Ascending aorta (tissue), 2 donors: ENCODE measurements at places on chromosomes 2 and 18.

DNA sequence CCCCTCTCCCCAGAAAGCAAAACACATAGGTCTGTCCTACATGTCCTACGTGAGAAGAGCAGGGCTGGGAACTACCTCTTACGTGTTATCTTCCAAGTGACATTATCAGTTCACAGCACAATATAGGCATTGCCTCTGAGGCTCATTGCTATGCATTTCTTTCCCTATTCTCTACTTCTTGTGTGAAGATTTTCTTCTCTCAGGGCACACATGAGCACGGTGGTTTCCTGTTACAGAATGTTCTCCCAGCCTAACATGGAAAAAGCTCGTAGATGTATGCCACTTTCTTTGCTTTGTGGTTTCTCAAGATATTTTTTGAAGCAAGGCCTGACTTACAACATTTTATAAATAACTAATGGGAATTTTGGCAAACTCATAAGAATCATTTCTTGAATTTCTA is 19.4 kb upstream of the DSC3 start:
- no peak for DNase-seq

DNA sequence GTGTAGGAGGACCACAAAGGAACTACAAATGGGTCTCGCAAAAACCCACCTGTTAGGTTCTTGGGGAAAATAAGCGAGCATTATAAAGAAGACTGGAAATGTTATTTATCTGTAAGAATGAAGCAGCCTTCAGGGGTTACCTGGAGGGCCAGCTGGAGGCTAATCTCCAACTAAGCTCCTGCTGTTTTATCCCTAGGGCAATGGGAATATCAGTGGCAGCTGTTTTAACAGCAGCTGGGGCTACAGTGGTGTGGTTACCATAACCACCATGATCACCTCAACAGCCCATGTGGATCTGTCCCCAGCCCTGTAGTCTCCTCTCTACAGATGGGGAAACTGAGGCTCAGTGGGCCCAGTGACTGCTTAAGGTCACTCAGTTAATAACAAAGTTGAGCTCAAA is 108.1 kb downstream of the FTCDNL1 start:
- no peak for DNase-seq

- DNase-seq = no peak
Observed at GRCh38 chr2:23746141-23746863, 180.6 kb downstream of the ATAD2B start.

- no peak for DNase-seq
Observed at GRCh38 chr18:48996901-48997463, 46.2 kb upstream of the SMAD7 start.

DNA sequence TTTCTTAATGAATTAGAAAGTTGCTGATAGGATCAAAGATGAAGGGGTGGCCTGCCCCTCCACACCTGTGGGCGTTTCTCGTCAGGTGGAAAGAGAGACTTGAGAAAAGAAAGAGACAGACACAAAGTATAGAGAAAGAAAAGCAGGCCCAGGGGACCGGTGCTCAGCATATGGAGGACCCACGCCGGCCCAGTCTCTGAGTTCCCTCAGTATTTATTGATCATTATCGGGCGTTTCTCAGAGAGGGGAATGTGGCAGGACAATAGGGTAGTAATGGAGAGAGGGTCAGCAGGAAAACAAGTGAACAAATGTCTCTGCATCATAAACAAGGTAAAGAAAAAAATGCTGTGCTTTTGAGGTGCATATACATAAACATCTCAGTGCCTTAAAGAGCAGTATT is 144.3 kb downstream of the CCDC102B start:
- DNase-seq = no peak
